Peyer's patch (tissue), 4 donors: ENCODE measurements at places on chromosomes 11 and 22. TPM values are rescaled to one million over a fixed set of nuclear protein-coding genes. Genes with fewer than 3 reads are reported as not detected.
A peak's percentile ranks its signal among the peaks of the same experiment; 100 is the strongest.

- no peak for DNase-seq
Observed at GRCh38 chr22:46897246-46897623, 134.8 kb downstream of the TBC1D22A start.

GRCh38 chr11:84714316-84714780 lies 912.8 kb downstream of the DLG2 start:
- DNase-seq, result no peak

DNA sequence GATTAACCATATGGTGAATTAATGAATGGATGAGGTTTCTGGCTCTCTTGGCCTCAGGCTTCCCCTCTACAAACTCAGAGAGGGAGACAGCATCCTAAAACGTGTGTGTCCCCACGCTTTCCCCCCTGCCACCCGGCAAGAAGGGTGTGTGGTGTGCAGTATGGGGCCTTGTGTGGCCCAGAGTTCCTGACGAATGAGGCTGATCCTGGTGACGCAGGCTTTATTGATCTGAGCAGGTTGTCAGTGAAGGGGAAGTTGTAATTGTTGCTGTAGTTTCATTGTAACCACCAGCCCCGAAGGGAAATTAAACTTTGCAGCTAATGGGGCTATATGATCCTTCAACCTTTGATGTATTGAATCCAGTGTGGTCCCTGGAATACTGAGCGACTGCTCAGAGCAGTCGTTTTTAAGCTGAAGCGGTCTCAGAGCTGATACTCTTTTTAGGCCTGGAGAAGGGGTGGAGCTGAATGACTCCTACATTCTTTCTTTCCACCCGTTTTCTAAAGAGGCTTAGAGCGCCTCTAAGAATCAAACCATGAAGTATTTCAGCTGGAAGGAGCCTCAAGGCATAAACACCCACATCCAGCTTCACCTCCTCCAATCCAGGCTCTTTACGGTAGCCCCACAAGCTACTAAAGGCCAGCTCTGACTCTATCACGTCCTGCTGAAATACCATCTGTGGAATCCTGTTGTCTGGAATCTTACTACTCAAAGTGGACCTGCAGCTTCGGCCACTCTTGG lies 284.7 kb downstream of the MIAT start:
- DNase-seq, result no peak

- no peak for DNase-seq
Observed at GRCh38 chr11:71986131-71986530, 12.6 kb upstream of the IL18BP start.

DNA sequence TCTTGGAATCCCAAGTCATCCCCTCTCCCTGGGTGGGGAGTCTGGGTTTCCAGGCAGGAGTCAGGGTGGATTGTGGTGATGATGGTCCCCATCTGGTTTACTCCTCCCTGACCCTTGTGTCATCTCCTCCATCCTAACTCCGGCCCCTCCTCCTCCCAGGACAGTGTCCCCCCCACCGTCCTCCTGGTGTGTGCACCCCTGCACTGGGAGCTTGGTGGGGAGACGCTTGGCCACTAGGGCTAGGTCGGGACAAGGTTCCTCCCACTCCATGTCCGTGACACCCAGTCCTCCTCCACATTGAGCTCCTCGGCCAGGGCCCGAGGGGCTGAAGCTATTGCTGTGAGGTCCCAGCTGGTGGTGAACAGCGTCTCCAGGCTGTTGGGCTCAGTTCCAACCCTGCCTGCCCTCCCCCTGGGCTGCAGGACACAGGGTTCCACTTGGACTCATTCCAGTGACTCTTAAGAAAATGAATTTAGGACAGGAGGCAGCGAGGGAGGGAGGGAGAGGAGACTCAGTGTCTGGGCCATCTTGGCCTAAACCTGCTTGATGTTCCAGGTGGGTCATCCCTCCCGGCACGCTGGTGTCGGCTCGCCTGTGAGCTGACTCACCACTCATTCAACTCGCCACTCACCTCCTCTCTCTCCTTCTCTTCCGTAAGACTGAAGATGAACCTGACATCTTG lies 433.2 kb downstream of the TBC1D22A start:
- no peak for DNase-seq

DNA sequence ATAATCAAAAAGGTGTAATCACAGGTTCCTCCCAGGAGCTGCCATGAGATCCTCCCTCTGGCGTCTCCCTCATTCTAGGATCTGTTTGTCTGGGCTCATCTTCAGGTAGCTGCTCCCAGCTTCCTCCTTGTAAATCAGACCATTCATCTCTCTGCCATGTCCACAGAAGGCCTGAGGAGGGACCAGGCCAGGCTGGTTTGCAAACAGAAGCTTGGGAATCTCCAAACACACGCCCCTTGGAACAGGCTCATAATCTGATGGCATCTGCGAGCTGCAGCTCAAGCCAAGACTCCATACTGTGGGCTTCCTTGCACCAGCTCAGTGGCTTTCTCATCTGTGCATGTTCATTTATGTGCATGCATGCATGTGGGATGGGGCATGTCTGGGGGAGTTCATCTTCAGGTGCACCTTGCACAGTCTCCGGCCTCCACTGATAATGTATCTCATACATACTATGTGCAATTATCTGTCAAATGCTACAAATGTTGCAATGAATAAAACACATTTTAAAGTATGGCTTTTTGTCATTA lies 134.9 kb downstream of the NXPE2 start:
- no peak for DNase-seq

DNA sequence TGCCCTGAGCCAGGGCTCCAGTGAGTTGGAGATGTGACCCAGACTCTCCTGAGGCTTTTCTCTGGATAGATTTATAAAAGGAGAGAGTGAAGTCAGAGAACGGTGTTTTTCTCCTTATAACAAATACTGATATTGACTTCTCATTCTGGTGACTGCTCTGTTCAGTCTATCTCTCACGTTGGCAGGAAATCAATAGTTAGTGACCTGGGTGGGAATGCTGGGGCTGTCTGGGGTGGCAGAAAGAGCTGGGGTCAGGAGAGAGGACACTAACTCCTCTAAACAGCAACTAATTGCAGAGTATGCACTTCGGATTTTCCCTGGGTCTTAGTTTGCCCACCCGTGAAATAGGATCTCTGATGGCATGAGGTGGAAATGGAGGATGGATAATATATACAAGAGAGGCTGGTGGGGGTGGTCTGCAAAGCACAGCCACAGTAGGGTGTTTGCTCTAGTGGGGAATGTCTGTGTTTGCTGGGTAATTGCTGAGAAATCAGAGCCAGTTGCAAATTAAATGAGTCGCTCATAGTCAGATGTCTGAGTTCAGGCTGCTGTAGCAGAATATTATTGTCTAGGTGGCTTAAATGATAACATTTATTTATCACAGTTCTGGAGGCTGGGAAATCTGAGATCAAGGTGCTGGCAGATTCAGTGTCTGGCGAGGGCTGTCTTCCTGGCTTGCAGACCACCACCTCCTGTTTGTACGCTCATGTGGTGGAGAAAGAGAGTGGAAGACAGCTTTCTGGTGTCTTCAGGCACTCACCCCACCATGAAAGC lies 167.8 kb downstream of the MYO18B start:
- DNase-seq, result no peak

- no peak for DNase-seq
Observed at GRCh38 chr11:87740968-87741367, 434.3 kb downstream of the RAB38 start.

DNA sequence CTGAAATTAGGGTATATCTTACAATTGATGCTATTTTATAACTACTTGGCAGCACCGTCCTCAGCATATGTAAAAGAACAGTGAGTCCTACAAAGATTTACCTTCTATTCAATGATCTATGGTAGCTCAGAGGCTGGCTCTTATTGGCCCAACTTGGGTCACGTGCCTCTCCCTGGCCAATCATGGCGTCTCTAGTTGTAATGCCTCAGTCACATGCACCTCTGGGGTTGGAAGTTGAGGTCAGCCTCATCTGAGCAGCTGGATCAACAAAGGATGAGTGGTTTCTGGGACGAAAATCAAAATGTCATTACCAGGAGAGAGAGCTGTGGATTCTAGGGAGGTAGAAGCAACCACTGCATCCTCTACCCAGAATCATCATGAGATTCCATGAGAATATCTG lies 22.9 kb upstream of the ASPHD2 start:
- DNase-seq, result no peak

GRCh38 chr11:57680552-57680874 lies 12.6 kb downstream of the ZDHHC5 start:
- no peak for DNase-seq

DNA sequence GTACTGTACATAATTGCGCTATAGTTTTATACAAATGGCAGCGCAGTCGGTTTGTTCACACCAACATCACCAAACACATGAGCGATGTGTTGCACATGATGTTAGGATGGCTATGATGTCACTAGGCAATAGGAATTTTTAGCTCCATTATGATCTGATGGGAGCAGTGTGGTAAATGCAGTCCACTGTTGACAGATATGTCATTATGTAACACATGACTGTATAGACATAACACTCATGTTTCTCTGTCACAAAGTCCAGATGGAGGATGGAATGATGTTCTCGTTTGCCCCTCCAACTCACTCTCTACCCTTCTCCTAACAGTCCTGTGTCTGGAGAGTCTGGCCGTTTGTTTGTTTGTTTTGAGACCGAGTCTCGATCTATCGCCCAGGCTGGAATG lies 288.5 kb downstream of the LARGE1 start:
- DNase-seq, result no peak

DNA sequence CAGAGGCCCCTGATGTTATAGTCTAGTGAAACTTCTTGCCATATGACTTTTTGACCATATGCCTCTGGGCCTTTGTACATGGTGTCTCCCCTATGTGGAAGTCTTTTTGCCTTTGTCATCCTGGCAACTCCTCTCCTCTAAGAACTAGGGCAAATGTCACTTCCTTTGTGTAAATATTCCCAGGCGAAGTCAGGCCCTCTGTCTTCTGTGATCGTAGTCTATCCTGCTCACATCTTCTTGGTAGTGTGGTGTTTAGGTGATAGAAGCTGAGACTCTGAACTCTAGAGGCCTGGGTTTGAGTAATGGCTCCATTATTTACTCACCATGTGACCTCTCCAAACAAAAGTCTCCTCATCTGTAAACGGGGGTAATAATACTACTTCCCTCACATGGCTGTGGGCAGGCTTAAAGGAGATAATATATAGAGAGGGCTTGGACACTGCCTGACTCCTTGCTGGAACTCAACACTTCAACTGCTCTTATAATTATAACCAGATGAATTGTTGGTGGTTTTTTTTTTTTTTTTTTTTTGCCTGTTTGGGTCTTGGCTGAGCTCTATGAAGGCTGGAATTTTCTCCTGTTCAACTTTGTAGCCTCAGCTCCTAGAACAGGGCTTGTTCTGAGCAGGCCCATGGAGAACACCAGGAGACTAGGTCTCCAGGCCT lies 43.8 kb downstream of the INSC start:
- no peak for DNase-seq

GRCh38 chr11:75240311-75241035 lies at the start of gene TPBGL:
Gene TPBGL (plus strand): TSS chr11:75240774. CDS start chr11:75241050, 276 bp downstream.
- DNase-seq, result peak; percentile 45

- no peak for DNase-seq
Observed at GRCh38 chr11:120130991-120131760, 6.7 kb downstream of the TRIM29 start.

GRCh38 chr11:45031912-45032519 lies 81.3 kb upstream of the TP53I11 start:
- peak; percentile 69 for DNase-seq

GRCh38 chr11:65636108-65637031 lies 1.5 kb upstream of the SIPA1 start:
- no peak for DNase-seq

- DNase-seq, result peak; percentile 40
Observed at GRCh38 chr22:20268279-20269012, at the start of gene RTN4R. Gene RTN4R (minus strand): TSS chr22:20268318. CDS start chr22:20268092, 226 bp downstream.

- peak; percentile 38 for DNase-seq
Observed at GRCh38 chr11:69003866-69004367, 9.1 kb downstream of the MRGPRF start.

GRCh38 chr22:42830161-42830560 lies 26.9 kb downstream of the ARFGAP3 start:
- DNase-seq, result no peak

- DNase-seq, result peak; percentile 12
Observed at GRCh38 chr11:2207212-2207611, 35.6 kb upstream of the TH start.

DNA sequence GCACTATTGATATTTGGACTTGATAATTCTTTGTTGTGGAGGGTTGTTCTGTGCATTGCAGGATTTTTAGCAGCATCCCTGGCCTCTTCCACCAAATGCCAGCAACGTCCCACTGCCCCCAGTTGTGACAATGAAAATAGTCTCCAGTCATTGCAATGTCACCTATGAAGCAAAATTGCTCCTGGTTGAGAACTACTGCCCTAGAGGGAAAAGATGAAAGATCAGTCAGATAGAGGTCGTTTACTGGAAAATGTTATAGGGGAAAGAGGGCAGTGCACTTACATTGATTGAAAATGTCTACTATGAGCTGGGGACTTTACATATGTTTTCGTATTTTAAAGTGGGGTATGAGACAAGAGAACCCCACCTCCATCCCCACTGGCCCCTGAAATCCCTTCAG lies 77.1 kb upstream of the FAM181B start:
- no peak for DNase-seq

DNA sequence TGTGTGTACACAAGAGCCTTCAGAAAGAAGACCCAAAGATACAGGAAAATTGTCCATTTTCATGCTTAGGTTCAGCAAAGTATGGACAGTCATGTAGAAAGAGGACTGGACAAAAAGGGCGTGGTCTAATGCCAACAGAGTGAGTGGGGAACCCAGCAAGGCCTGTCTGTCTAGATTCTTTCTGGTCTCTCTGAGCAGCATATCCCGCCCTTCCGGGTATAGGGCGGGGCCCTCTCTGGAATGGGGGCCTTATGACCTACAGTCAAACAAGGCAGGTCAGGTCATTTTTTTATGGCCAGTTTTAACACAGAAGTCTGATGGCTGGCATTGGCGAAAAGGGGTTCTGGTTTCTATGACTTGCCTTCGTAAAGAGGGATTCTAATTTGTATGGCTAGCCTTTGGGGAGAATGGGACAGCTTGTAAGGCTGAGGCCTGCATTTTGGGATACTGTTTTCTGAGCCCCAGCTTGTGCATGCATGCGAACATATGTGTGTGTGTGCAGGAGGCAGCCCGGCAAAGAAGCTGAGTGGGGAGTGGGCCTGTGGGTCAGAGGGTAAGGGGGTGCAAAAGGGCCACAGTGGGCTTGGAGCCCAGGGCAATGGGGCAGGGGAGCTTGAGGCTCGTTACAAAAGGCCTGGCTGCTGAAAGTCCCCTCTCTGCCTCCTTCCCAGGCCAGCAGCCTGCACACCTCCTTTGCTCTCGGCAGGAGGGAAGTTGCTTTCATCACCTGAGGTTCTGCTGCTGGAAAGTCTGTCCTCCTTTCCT lies 130.5 kb upstream of the B3GAT1 start:
- DNase-seq, result no peak

DNA sequence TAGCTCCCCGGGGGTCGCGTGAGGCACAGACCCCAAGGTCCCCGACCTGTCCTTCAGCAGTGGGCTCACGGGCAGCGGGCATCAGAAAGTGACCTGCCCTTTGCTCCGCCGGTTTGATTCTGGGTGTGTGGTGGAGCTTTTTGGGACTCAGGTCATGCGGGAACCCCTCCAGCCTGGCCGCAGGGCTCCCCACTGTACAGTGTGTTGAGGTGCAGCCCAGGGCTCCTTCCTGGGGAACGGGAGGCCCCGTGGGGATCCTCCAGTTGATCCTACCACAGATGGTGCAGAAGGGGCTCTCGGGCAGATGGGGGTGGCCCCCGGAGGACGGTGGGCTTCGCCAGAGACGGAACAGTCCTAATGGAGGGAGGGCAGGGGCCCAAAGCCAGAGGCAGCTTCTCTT lies 24.2 kb downstream of the MUC6 start:
- no peak for DNase-seq

Gene RFPL1
- not detected for total RNA-seq

Gene BIK
- 15.6 TPM for total RNA-seq

Gene ZPR1
- total RNA-seq, result 52.6 TPM

Gene OR51M1
- not detected for total RNA-seq

Gene CASP5
- 27.5 TPM for total RNA-seq

Gene APOL4
- total RNA-seq, result 3.3 TPM

Gene MMP27
- total RNA-seq, result not detected

Gene ALDH3B1
- 14.9 TPM for total RNA-seq
